ENCODE measurements at places on chromosomes 11 and 22.
A peak's percentile ranks its signal among the peaks of the same experiment; 100 is the strongest.

DNA sequence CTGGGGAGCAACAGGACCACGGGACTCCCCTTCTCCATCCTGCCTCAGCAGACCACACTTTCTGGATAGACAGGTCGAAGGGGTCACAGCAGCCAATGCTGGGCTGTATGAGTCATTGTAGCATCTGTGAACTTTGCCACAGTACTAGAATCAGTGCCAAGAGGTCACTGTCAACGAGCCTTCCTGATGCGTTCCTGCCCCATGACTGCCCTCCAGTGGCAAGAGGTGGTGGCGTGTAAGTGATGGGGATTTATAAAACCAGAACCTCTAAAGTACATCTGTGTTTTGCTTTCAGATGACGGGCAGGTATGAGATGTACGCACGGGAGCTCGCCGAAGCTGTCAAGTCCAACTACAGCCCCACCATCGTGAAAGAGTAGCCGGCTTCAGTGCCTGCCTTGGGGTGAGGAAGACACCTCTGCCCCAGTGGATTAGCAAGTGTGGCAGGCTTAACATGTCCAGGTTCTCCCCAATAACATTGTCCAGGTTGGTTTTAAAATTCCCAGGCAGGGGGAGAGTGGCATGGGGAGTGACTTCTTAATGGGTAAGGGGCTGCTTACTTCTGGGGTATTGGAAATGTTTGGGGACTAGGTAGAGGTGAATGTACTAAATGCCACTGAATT lies 29.4 kb downstream of the GUCD1 start:
- peak; percentile 88 for DNase-seq

GRCh38 chr11:109075976-109076375 lies 346.0 kb upstream of the C11orf87 start:
- no peak for DNase-seq

DNA sequence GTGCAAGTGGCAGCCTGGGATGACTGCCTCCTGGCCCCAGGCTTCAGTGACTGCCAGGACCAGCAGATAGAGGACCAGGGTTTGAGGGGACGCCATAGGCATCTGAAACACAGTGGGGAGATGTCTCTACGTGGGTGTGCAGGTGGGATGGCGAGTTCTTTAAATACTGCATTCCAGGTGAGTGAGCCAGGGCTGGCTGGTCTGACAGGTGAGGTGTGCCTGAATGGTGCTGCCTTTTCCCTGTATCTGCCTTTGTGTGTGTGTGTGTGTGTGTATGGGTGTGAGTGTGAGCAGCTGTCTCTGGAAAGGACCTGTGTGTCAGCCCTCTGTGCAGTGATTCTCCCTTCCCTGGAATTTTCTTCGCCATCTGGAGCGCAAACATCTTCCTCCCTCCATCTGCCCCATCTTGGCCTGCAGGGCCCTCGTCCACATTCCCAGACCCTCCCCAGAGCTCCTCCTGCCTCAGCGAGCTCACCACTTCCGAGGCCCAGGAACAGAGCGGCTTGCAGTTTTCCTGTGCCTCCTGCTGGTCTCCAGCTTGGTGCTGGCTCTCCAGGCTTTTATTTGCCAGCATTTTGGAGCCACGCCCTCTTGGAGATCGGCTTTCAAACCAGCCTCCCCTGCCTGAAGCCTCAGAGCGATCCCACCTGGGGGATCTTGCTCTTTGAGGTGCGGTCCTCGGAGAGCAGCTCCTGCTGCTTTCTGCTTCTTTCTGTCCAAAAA lies at the start of gene GPHA2:
Gene GPHA2, minus strand, starts transcription at position 535 of the 723 bp plus-strand sequence. Its CDS starts 433 bp downstream, at position 102.
- DNase-seq = no peak

GRCh38 chr11:23570828-23571227 lies 710.6 kb upstream of the CCDC179 start:
- no peak for DNase-seq

GRCh38 chr11:95154514-95154913 lies 64.9 kb downstream of the ENDOD1 start:
- peak; percentile 57 for DNase-seq

DNA sequence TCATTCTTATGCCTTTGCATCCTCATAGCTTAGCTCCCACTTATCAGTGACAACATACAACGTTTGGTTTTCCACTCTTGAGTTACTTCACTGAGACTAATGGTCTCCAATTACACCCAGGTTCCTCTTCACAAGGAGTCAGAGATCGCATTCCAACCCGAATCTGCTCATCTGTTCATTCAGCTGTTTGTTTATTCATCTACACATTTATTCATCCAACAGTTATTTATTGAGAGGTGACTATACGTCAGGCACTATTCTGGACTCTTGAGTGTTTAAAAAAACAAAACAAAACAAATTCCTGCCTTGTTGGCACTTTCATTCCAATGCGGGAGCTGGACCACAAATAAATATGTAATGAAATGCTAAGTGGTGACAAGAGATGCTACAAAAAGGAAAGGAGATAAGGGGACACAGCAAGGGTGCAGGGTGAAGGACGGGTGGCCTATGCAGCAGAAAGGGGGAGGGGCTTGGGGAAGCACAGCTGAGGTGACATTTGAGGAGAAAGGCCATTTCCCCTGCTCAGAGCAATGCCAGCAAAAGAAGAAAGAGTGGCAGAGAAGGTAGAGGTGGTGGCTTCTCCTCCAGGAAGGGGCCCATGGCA lies 393.8 kb upstream of the SYN3 start:
- DNase-seq = no peak

DNA sequence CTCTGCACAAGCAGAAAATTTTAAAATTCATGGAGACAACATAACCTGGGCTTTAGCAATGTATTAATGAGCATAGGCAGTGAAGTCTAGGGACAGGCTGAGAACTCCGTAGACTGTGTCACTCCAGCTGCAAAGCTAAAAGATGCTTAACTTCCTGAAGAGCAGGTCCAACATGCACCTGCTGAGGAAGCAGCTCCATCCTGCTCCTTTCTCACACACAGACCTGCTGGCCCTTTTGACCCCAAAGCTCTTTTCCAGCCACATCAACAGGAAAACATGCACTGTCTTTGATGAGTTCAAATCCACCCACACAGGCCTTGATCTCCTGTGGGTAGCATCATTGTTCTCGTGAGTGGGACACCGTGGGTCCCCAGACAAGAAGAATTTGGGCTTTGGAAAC lies 36.0 kb downstream of the SYN3 start:
- DNase-seq = no peak

DNA sequence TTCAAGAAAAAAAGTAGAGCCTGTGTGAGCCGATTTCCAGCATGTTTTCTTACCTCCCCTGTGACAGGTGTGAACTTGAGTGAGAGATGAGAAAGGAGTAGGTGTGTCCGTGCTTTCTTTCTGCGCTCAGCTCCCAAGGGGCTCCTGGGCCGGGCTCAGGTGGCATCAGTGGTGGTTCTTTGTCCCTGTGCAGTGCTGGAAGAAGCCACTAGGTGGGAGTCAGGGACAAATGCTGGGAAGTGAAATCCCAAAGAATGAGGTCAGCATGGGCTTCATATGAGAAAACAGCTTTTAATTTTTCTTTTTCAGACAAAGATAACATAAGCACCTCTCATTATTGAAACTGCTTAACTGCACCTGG lies 57.8 kb downstream of the PPFIBP2 start:
- DNase-seq = peak; percentile 76

- DNase-seq = no peak
Measured at GRCh38 chr22:30324014-30324730, 2.6 kb downstream of the TBC1D10A start.

DNA sequence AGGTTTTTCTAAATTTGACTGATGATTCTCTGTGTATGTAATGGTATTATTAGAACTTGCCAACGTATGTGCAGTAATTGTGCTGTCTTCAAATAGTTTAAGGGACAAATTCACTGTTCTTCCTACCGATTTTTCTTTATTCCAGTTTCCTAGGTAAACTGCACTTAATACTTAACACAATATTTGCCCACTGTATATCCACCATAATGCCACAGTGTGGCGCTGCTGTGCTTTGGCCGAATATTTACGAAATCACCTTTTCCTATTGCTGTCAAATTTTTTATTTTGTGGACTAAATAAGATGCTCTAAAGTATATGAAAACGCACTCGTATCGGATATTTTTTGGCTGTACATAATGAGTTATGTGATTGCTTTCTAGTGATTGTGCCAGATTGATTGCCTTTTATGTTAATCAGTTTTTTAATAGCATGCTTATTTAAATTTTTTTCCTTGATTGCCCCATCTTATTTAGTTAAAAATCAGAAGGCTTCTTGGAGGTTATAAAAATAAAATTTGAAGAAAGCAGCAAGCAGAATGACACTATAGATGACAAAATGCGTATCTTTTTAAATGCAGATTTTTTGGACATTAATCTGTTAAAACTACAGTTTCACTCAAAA lies 10.5 kb downstream of the AASDHPPT start:
- peak; percentile 31 for DNase-seq

DNA sequence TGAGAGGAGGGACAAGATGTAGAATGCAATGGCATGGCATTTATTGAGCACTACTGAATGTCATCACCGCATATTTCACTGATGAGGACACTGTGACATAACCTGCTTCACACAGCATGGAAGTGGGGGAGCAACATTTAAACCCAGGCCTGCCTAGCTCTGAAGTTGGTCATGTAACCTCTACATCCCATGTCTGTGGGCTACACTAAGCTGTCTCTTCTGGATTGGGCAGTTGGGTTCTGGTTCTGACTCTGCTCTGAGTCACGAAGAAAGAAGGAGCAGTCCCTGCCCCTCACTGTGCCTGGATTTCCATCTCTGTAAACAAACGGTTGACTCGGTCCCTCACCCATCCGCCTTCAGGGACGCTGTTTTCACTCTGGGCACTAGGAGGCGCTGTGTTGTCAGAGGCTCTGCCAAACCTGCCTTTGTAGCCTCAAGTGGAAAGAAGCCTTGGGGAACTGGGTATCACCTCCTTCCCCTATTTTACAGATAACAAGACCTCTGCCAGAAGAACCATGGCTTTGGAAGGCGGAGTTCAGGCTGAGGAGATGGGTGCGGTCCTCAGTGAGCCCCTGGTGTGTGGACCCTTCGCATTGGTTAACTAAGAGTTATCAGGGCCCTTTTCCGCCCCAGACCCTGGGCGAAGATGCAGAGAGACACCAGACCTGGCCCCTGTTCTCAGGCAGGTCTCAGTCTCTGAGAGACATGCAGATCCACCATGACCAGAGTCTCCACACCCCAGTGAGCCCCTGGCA lies 12.7 kb upstream of the ARHGEF17 start:
- peak; percentile 85 for DNase-seq

DNA sequence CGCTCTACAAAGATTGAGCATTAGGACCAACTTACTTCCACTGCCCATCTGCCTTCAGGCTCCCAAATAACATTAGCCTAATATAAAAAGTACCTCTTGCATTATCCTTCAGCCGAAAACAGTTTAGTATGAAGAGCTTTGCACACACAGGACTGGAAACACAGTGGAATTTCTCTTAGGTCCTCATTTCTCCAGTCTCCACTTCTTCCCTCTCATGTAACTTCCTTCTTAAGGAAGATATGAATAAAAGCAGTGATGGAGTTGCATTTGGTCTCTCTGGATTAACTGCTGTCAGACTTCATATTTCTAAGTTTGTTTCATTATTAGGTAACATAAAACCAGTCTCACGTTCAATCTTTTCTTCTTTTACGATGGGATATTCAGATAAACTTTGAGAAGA lies 5.6 kb upstream of the MPEG1 start:
- DNase-seq = no peak

DNA sequence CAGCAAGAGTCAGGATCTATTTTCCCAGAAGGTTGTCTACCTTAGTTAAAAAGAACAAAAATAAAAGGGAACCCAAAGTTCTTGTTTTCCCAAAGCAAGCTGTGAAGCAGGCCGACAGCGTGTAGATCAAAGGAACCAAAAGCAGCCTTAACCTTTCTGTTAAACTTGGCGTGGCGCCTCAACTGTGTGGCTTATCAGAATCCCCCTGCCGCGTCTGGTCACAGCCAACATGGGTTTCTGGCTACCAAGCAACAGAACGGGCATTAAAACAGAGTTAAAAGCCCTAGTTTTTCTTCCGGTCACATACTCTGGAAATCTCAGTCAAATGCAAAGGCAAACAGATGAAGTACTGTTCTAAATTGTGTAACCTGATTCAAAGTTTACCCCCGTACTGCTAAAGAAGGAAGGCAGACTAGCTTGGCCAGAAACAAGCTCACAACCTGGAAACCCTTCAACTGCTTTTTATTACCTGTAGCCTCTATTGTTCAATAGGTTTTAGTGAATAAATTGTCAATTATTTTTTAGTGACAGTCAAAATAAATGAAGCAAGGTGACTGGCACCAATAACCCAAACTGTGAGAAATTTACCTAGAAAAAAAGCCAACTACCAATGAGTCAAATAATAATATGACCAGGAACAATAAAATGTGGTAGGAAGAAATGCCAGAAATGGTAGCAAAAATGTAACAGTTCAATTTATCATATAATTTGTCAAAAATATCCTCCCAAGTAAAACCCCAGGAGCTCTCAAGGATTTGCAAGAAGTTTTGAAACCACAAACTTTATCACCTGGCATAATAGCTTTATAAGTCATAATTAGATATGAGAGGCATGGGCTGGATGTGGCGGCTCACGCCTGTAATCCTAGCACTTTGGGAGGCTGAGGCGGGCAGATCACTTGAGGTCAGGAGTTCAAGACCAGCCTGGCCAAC lies 21.4 kb downstream of the CHKA start:
- DNase-seq = peak; percentile 84

DNA sequence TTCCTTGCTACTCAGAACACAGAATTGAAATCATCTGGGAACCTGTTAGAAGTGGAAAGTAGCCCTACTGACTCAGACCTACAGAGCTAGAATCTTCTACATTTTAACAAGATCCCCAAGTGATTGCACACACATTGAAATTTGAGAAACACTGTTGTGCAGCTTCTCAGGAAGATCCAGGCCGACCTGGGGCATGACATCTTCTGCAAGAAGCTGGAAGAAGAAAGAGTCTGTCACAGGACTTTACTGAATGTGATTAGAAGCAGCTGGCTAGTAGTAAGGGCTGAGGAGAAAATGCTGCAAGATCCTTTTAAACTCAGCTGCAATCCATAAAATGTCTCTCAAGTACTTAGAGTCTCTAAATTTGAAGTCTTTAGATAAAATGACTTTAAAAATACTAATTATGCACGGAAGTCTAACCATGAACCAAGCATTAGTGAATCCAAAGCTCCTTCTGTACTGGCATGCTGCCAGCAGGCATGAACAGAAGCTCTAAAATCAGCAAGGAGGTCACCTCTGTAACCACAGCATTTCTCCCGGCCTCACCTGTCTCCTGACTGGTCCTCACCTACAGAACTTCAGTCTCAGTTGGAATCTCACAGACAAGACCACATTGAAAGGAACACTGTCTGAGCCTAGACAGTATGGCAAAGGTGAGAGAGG lies 85.0 kb downstream of the SERGEF start:
- no peak for DNase-seq

- DNase-seq = no peak
Measured at GRCh38 chr11:59954219-59954847, 9.5 kb upstream of the OOSP4A start.

GRCh38 chr11:16587670-16588069 lies 150.8 kb upstream of the C11orf58 start:
- no peak for DNase-seq

GRCh38 chr11:128289048-128289447 lies 298.3 kb downstream of the ETS1 start:
- DNase-seq = no peak
